ENCODE measurements at places on chromosomes 2 and 18. TPM values are rescaled to one million over a fixed set of nuclear protein-coding genes. Genes with fewer than 3 reads are reported as not detected.

DNA sequence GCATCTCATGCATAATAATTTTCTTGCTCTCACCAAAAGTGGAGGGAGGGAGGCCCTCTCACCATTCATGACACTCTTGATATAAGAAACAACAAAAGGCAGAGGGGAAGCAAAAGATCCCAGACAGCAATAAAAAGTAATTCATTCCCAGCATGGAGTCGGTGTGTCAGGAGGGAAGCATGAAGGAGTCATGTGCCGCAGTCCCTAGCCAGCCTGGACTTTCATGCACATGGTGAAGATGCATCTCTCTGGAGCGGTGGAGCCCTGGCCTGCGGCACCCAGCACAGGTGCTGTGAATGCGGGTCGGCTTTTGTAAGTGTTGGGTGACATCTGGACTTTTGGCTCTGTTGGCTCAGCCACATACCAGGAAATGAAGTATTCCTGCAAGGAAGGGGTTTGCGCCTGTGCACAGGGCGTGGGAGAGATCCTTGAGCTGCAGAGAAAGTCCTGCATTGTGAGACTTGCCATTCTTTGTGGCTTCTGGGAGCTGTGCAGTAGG, 119.4 kb downstream of the COPS8 start:
- no peak for DNase-seq

Gene HOXD3
- not detected for total RNA-seq

Gene POTEC
- total RNA-seq = not detected

Gene TTC27
- 20.9 TPM for total RNA-seq

Gene FOSL2
- total RNA-seq = 6.7 TPM

Data from CD4-positive, alpha-beta memory T cell (primary cell).